T-helper 2 cell (primary cell): ENCODE measurements at places on chromosomes 11 and 22.

GRCh38 chr11:92482492-92483060, 258.0 kb downstream of the FAT3 start:
- no peak for DNase-seq

- DNase-seq = no peak
Measured at GRCh38 chr22:41557401-41558240, 3.2 kb upstream of the CSDC2 start.

GRCh38 chr11:133509924-133510697, 22.2 kb downstream of the OPCML start:
- no peak for DNase-seq

DNA sequence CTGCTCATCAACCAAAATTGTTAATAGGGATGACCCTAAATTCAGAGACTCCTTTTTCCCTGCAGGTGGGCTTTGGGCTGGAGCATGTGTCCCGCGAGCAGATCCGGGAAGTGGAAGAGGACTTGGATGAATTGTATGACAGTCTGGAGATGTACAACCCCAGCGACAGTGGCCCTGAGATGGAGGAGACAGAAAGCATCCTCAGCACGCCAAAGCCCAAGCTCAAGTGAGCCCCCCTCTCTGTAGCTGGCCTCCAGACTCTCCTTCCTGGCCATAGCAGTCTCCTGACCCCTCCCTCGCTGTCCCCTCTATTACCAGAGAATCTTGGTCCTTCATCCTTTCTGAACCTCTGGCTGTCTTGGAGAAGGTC, 47.9 kb upstream of the RAB1B start:
- no peak for DNase-seq

GRCh38 chr22:29700206-29700899, 19.4 kb upstream of the CABP7 start:
- no peak for DNase-seq

DNA sequence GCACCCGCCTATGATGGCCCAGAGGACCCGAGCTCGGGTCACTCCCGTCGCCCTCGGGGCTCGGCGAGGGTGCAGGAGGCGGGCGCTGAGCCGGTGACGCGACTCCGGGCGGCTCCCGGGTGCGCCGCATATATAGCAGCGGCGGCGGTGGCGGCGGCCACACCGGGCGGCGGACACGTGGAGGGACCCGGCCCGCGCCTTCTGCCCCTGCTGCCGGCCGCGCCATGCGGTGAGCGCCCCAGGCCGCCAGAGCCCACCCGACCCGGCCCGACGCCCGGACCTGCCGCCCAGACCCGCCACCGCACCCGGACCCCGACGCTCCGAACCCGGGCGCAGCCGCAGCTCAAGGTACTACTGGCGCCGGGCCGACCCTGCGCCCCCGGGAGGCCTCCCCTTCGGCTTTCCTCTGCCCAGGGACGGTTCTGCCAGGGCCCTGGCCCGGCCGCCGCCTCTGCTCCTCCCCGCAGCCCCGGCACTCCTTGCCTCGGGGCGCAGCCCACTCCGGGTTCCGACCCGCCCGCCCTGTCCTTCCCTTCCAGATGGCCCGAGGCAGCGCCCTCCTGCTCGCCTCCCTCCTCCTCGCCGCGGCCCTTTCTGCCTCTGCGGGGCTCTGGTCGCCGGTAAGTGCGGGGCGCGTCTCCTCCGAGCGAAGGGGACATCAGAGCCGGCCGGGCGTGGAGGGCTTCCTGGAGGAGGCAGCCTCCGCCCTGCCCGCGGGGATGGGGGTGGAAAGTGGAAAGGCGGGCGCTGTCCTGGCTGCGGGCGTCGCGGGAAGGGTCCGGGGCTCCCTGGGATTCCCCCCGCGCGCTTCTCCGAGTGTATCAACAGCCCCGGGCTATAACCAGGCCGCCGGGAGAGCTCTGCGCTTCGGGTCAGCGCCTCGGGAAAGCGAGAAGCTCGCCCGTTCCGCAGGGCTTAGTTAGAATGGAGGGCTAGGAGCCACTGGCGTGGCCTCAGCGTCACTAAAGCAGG, at the start of gene GAL:
GAL (plus strand) TSS at position 160 of the 972 bp plus-strand sequence; CDS start at position 540, 380 bp downstream.
- DNase-seq = peak; percentile 13

- DNase-seq = no peak
Measured at GRCh38 chr22:38477585-38477984, 9.7 kb downstream of the KDELR3 start.

- DNase-seq = no peak
Measured at GRCh38 chr22:43304831-43305590, 38.2 kb downstream of the SCUBE1 start.

GRCh38 chr11:31795706-31796498, 15.2 kb downstream of the PAX6 start:
- DNase-seq = no peak

DNA sequence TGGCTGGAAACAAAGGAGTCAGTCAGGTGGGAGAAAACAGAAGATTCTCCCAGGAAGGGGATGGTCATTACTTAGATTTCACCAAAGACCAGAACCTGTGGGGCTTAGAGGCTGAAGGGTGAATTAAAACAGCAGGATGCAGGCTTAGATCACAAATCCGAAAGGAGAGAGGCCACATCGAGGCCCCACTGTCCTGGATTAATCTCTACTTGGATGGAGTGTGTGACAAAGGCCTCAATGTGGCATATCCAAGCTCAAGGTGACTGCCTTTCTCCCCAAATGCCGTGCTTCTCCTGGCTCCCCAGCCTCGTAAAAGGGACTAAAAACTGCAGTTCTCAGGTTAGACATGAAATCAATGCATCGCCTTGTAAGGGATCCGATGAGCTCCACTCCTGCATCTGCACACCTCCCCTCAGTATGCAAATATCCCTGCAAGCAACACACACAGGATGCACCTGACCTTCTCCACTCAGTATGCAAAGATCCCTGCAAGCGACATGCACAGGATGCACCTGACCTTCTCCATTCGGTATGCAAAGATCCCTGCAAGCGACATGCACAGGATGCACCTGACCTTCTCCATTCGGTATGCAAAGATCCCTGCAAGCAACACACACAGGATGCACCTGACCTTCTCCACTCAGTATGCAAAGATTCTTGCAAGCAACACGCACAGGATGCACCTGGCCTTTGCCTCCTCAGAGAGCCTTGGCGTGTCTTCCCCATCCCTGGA, 447.4 kb downstream of the BRD1 start:
- no peak for DNase-seq

DNA sequence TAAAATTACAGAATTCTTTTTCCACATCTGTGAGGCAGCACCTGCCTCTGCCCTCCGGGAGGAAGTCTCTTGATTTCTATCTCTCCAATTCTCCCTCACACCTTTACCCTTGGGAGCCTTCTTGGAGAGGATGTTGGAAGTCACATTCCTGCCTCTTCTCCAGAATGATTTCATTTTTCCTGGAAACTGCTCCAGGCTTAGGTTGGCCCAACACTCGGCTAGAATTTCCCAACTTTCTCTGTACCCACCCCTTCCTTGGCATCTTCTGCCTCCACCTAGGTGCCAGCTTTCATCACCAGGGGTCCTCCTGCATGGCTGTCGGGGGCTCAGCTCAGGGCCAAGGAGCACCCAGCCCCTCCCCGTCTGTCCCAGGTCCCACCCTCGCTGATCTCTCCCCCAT, 43.2 kb downstream of the SLCO2B1 start:
- DNase-seq = no peak

DNA sequence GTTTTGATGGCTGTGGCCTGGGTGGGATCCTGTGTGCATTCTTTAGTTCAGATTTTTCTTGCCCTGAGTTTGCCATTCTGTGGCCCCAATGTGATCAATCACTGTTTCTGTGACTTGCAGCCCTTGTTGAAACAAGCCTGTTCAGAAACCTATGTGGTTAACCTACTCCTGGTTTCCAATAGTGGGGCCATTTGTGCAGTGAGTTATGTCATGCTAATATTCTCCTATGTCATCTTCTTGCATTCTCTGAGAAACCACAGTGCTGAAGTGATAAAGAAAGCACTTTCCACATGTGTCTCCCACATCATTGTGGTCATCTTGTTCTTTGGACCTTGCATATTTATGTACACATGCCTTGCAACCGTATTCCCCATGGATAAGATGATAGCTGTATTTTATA, 620 bp downstream of the OR4C16 start:
- DNase-seq = no peak

- DNase-seq = no peak
Measured at GRCh38 chr11:47336595-47336994, 15.9 kb downstream of the MYBPC3 start.

DNA sequence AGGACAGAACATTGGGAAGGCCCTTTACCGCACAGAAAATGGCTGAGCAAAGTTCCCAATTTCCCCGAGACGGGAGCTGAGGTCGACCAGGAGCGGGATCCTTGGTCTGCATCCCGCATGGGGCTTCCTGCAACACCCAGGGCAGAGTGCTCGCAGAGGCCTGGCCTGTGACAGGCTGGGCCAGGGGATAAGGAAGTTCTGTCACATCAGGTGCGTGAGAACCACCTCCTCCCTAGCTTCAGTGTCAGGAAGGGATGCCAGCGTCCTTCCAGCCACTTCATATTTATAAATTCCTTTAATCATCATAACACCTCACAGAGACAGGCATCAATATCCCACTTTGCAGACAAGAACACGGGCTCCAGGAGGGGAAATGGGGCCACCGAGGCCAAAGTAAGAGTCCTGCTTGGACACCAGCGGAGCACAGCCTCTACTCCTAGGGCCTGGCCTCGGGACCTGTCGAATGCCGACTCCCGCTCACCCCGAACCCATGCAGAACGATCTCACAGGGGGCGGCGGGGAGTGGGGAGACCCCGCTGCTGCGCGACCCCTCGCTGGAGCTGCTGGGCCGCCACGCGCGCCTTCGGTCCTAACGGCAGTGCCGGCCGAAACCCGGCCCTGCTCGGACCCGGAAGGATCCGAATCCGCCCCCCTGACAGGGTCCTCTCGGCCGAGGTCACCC, 532 bp downstream of the BET1L start:
- DNase-seq = no peak

DNA sequence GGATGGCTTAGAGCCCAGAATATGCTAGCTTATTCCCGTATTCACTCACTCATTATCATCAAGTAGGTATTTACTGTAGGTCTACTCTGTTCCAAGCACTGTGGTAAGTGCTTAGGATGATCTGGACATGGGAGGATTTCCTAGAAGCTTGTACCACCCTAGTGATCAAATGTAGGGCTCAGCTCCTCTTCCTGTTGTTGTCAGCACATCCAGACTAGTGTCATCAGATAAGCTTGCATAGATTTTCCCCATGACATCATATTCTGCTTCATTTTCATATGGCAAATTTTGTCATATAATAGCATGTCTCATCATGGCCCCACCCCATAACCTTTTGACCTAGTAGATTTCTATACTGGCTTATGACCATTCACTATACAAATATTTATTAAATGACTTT, 19.3 kb upstream of the NUCB2 start:
- DNase-seq = no peak

DNA sequence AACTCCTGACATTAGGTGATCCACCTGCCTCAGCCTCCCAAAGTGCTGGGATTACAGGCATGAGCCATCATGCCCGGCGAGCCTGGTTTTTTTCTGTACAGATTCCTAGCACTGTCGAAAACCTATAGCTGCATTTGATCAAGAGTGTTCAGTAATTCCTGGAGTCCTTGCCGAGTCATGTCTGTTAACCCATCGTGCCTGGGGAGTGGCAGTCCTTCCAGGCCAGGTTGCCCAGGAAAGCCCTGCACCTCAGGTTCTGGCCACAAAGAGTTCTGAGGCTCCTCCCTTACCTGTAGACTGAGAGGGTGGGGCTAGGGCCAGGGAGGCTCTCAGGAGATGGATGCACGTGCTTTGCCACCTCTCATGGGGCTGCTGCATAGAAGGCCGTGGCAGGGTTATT, 17.0 kb downstream of the YDJC start:
- DNase-seq = no peak

- no peak for DNase-seq
Measured at GRCh38 chr11:68200639-68201038, 12.5 kb downstream of the KMT5B start.

DNA sequence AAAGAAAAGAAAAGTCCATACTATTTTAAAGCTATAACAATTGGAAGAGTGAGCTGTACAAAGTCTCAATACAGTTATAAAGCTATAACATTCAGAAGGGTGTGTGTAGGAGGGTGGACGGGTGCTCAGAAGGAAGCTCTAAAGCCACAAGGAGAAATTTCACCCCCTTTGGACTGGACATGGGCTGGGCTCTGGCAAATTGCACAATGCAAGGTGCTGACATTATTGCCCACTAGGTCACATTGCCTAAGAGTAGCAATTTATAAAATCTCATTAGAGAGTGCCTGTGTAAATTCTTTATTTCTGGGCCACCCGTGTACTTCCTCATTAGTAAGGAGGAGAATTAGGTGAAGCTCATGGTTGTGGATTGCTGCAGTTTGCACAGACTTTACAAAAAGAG, 5.7 kb upstream of the APOBEC3A start:
- no peak for DNase-seq

DNA sequence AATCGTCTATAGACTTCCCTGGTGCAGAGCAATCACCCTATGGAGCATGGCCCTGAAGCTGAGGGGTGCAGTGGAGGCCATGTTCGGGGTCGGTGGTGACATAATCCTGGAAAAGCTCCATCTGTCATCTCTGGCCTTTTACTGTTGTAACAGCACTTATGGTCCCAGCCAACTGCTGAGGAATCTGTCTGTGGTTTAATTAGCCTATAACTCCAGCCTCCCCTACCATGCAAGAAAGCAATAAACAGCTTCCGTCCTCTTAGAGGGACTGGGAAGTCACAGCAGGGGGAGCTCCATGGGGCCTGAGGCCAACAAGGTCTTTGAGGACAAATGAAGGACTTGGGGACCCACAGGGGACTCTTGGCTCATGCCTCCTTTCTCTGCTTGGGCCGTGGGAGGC, 159.1 kb upstream of the NECTIN1 start:
- DNase-seq = no peak

DNA sequence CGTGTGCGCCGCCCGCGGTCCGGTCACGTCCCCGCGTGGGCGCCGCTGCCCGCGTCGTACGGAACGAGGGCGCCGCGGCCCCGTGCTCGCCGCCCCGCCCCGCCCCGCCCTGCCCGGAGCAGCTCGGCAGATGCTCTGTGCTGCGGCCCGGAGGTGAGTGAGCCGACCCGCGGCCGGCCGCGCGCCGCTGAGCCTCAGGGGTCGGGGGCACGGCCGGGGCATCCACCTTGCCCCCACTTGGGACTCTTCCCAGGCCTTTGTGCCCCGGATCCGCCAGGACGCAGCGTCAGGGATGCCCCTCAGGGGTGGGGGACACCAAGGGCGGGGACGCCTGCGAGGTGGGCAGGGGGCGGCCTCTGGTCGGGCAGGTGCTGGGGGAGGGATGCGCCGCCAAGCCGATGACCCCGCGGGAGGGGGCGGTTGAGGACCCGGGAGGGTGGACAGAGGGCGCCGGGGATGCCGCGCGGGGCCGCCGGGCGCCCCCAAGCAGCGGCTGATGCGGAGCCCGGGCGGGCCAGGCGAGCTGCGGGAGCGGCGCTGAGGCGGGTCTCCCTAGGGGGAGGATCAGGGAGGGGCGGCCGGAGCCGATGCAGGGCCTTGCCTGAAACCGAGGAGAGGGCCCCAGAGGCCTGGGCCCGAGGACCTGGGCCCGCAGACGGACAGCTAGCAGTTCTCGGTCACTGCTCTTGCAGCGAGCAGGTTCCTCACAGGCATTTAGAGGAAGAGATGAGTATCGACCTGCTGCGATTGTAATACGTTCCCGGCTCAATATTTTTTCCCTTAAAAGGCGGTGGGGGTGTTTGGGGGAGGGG, at the start of gene GNAZ:
GNAZ (plus strand) TSS at position 102 of the 812 bp plus-strand sequence. CDS start 25,177 bp downstream, outside the sequence.
- no peak for DNase-seq
